ENCODE measurements at places on chromosomes 6 and 20. TPM values are rescaled to one million over a fixed set of nuclear protein-coding genes. Genes with fewer than 3 reads are reported as not detected.

DNA sequence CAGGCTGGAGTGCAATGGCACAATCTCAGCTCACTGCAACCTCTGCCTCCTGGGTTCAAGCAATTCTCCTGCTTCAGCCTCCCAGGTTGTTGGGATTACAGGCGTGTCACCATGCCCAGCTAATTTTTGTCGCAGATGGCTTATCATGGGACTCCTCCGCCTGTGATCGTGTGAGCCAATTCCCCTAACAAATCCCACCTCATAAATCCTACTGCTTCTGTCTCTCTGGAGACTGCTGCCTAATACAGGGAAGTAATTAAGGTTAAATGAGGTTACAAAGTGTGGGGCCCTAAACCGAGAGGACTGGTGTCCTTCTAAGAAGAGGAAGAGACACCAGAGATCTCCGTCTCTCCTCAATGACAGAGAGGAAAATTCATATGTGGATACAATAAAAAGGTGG is 52.0 kb downstream of the TRPC4AP start:
- DNase-seq, result no peak

The NRSN1 gene
- polyA plus RNA-seq, result 2.9 TPM

- DNase-seq, result no peak
Observed at GRCh38 chr6:126127659-126128058, 141.3 kb downstream of the TRMT11 start.

DNA sequence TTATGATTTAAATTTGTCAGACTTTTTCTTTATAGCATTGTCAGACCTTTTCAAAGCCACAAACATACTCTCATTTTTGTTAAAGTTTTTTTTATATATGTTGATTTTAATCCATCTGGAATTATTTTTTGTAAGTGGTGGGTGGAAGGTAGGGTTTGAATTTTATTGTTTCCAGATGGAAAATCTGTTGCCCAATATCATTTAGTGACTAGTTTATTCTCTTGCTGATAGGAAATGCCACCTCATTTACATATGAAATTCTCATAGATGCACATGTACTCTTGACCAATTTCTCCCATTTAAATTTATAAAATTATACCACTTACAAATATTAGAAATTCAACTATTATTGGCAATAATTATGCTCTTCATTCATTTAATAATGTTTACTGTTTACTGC is 52.1 kb upstream of the PLCB1 start:
- DNase-seq, result no peak

DNA sequence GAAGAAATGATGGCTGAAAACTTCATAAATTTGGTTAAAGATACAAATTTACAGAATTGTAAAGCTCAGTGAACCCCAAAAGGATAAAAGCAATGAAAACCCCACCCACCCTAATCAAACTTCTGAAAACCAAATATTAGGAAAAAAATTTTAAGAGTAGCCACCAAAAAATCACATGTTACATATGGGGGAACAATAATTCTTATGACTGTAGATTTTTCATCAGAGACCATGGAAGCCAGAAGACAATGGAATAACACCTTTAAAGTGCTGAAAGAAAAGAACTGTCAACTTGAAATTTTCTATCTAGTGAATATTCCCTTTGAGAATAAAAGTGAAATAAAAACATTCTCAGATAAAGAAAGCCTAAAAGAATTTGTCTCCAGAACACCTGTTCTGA is 24.4 kb downstream of the PROCR start:
- no peak for DNase-seq

The NRN1 gene
- 11.3 TPM for polyA plus RNA-seq

DNA sequence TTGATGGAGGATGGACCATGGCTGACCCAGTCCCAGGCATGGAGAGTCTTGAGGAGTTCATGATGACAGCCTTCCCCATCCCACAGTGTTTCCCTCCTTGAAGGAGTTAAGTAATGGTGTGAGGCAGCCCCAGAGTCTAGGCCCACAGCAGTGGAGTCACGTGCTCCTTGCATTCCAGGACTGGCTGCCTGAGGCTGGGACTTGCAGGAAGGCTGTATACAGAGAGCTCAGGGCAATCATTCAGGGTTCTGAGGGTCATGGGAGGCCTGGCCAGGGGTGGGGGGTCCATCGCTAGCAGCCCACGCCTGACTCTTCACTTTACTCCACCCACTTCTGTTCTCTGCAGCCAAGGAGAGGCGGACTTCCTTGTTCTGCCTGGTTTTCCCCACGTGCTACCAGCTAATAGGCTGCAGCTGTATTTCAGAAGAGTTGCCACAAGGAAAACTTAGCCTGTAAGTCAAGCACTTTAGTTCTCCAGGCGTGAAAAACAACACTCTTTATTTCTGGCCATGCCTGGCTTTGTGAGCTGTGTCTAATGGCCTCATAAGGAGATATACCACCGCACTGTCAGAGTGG is 272.5 kb downstream of the DHX35 start:
- DNase-seq, result no peak

The SYNGAP1 gene
- 35.3 TPM for polyA plus RNA-seq

The KCNK15 gene
- 0.09 TPM for polyA plus RNA-seq

All from left renal pelvis (tissue), 4 donors.